ENCODE measurements at places on chromosomes 5 and 9.

DNA sequence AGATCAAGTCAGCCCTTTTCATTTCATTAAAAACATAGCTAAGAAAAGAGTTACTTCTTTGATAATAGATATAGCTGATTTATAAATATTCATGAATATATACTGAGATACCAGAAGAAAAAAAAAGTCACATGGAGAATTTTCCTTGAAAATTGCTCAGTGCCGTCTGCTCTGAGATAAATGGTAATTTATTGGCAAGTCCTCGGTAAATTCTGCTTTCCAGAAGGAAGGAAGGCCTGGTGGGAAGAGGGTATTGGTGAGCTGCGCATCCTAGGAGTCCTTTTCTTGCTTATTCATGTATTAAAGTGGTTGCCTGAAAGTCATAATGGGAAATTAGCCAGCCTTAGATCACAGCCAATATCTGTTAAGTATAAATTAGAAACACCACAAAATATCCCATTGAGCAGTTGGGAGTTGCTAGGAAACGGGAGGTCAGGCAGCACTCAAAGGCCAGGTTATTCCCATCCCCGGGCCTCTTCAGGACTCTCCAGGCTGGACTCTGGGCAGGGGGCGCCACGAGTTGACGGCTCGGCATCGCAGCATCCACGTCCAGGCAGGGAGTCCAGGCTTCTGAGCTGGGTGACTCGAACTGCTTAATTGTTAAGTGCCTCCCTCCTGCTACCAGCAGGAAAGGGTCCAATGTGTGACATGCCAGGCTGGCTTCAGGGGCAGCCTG lies 116.7 kb upstream of the RETREG1 start:
- DNase-seq, result no peak

DNA sequence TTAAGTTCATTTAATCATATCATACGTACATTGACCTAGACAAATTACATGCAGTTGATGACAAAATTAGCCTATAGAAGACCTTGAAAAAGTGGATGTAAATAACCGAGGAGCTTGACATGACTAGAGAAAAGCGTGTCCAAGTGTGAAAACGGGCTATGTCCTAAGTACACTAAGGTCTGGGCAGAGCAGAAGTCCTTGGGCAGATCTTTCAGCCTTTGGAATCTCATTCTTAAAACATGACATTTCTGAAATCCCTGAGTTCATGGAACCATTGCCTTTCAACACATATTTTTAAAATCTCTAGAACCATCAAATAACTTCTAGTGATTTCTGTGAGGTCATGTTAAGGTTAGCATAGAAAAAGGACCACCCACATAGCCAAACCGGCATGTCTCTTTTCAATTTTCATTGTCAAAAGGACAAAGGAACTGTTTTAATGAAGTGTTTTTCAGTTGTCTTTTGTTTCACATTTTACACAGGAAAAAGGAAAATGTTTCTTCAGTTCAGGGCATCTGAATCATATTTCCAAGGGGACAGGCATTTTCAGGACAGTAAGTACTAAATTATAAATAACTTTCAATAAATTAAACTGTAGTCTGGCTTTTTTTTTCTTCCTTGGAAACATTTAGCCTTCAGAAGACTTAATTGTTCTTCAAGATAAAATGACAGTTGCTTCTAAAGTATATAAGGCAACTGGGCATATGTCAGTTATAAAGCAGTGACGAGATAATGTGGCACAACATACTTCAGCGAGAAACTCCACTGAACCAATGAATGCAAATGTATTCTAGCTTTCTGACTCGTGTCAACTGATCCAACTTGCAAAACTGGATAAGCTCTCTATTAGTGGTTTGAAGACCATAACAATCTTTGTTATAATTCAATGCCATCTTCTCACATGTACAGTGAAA lies 416.8 kb downstream of the NFIB start:
- no peak for DNase-seq

GRCh38 chr9:98488571-98489312 lies 220.0 kb downstream of the GABBR2 start:
- no peak for DNase-seq

DNA sequence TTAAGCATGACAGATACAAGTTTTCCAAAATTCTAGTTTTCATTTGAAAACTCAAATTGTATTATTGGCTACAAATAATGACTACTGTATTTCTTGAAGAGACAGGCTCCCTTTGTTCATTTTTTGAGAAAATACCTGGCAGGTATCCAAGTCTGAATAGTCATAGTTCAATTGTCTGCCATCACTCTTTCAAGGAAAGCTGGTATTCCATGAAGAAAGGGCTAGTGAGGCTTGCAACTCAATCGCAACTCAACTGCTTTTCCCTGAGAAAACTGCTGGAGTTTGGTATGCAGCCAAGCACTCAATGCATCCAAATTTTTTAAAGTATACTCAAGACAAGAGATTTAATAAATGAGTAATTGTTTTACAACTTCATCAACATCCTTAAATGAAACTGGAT lies 61.4 kb upstream of the TRIO start:
- no peak for DNase-seq

DNA sequence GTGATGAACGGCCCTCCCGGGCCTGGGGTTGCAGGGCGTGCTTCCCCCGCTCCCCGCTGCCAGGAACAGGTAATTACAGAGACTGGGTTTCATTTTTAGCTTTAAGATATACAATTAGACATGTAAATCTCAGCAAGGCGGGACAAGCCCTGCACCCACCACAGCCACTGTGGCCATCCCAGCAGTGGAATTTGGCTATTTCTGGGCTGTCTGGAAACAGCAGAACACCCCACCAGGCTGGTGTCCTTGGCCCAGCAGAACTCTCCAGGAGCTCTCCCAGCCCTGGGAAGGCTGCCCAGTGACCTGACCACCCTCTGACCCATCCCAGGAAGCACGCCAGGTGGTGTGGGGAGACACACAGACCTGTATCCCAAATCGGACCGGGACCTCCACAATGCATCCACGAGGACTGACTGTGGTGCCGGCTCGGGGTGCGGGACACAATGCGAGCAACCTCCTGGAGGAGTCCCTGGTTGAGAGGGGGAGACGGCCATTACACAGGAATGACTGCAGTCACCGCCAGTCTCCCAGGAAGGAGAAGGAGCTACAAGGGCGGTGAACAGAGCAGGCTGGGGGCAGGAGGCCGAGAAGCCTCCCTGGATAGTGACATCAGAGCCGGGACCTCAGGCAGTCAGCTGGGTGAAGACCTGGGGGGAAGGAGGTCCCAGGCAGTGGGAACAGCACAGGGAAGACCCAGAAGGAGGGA lies 17.3 kb downstream of the EEIG1 start:
- peak; percentile 81 for DNase-seq

DNA sequence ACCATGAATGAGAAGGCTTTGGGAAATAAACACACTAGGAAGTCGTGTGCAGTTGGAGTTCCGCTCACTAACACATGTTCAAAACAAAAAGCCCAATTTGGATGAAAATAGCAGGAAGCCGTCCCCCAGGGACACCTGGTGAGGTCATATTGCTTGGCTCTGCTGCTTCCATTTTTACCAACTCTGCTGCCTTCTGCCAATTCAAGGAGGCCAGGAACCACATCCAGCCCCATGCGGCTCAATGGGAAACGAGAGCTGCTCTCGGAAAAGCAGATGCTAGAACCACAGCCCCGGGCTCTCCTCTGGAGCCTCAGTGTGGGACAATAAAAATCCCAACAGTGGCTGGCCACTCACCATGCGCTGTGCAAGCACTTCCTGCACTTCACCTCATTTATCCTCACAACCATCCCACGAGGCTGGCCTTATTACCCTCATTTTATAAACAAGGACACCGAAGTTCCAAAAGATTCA lies 13.4 kb downstream of the ADAM19 start:
- no peak for DNase-seq

GRCh38 chr5:35828082-35828598 lies 28.6 kb upstream of the IL7R start:
- DNase-seq, result no peak

- DNase-seq, result no peak
These were observed 437.1 kb upstream of the TLE4 start for GRCh38 chr9:79134654-79135053.

All from ovary (tissue), 10 donors.